ENCODE measurements at places on chromosomes 11 and 22.

DNA sequence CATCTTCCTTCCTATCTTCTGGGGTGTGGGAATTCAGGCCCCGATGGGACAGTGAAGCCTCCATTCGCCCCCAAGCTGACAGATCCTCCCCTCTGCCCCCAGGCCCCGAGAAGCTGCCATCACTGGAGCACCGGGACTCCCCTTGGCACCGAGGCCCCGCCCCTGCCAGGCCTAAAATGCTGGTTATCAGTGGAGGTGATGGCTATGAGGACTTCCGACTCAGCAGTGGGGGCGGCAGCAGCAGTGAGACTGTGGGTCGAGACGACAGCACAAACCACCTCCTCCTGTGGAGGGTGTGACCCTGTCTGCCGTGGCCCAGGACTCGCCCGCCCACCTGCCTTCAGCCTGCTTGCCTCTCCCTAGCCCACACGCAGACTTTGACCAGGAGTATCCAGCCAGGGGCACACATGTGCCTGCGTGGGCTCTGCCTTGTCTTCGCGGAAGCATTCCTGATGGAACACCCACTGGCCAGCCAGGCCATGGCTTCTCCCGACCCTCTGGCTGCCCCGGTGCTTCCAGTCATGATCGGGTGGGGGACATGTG lies 8.6 kb upstream of the RELT start:
- DNase-seq = no peak

- DNase-seq = no peak
Measured at GRCh38 chr11:7967826-7968225, 2.6 kb upstream of the NLRP10 start.

DNA sequence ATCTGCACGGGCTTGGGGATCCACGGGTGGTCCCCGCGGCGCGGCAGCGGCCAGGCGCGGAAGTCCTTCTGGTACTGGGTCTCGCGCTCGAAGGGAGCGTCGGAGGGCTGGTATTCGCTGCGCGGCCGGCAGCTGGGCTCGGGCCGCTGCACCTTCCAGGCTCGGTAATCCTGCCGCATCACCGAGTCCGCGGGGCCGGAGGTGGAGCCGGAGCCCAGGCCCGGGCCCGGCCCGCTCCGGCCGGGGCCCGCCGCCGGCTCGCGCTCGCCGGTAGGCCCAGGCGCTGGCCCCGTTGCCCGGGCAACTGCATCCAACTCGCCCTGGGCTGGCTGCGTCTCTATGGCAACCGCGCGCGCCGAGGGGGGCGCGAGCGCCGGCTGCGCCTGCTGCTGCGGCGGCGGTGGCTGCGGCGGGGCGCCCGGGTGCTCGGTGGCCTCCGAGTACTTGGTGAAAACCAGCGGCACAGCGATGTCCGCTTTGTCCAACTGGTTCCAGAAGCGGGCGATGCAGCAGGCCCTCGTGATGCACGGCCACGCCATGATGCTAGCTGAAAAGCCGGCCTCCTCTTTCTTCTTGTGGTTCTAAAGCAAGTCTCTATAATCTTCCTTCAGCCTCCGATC lies 897 bp downstream of the MAP6 start:
- DNase-seq = no peak

GRCh38 chr11:12724301-12725054 lies 50.3 kb downstream of the TEAD1 start:
- DNase-seq = no peak

- DNase-seq = no peak
Measured at GRCh38 chr22:37664249-37665101, 6.0 kb downstream of the PDXP start.

- DNase-seq = no peak
Measured at GRCh38 chr11:8011981-8012444, 24.9 kb downstream of the EIF3F start.

GRCh38 chr11:90468923-90469322 lies 246.1 kb upstream of the CHORDC1 start:
- DNase-seq = no peak

DNA sequence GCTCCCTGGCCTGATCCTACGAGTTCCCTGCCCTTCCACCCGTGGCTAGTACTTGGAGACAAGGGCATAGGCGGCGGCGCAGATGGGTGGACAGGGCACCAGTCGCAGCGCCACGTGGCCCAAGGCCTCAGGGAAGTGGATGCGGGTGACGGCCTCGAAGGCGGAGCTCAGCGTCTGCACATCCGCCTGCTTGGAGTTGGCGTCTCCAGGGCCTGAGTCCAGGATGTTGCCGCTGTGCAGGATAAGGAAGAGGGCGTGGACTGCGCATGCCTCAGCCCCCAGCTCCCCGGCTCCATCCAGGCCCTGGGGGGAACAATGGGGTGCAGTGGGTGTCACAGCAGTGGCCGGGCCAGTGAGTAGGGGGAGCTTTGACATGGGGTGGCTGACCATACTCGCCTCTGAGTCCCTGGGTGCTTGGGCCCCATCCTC lies 6.6 kb downstream of the PITPNM1 start:
- DNase-seq = no peak

DNA sequence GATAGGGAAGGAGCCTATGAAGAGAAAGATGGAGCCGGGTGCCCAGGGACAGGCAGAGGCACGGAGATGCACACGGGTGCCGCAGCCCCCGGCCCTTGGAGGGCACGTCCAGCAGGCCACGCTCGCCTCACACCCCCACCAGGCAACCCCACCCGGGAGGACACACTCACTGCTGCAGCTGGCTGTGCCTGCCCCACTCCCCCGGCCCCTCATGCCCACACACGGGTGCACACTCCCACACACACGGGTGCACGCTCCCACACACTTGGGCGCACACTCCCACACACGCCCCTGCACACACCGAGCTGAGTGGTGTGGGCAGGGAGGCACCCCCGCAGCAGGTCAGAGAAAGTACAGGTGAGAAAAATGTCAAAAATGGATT lies 1.1 kb downstream of the MOB2 start:
- DNase-seq = no peak

DNA sequence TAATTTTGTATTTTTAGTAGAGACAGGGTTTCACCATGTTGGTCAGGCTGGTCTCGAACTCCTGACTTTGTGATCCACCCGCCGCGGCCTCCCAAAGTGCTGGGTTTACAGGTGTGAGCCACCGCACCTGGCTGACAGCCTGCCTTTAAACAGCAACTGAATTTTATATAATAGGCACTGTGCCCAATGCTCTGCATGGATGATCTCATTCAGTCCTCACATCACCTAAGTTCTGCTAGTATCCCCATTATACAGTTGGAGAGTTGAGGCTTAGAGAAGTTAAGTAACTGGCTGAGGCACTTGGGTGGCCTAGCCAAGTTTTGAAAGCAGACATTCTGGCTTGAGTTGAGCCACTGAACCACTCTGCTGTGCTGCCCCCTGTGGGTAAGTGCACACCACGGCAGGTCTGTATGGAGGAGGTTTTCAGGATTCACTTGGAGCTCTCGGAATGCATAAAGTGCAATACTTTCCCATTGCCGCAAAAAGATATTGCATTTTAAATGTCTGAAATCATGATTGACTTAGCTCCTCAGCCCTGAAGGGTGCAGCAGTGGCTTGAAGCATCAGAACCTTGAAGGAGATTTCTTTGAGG lies 112.4 kb downstream of the LDLRAD3 start:
- DNase-seq = no peak

DNA sequence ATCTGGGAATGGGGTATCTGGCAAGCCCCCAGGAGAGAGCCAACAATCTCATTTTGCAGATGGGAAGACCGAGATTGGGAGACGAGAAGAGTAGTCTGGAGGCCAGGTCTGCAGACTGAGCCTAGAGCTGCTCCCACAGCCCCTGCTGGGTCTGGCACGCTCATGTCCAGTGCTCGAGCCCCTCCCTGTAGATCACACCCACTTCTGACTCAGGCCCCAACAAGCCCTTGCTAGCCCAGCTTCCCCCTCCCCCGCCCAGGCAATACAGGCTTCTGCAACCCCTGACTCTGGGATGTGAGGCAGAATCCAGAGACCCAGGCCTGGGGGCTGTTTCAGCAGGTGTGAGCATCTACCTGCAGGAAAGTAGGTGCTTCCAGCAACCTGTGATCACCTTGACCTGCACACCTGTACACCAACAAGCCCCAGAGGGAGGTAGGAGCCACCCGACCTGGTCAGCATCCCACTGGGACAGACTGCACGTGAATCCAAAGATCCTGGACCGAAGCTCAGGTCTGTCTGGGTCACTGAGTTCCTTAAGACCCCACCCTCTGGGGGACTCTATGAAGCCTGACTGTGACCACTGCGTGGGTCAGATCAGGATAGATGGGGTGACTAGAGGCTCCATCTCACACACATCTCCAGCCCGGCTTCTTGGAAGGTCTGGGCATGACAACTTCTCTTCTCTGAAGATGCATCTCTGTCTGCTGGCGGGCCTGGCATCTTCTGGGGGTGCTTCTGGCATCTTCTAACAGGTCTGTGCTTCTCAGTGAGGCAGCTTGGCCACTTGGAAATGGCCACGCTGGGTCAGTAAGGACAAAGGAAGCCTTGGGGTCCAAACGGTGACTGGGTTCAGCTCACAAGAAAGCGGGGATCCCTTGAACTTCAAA lies 29.3 kb downstream of the LINC01488 start:
- DNase-seq = no peak

- DNase-seq = no peak
Measured at GRCh38 chr11:64560941-64561340, 30.1 kb upstream of the SLC22A12 start.

- DNase-seq = no peak
Measured at GRCh38 chr11:32122200-32122599, 31.3 kb downstream of the RCN1 start.

GRCh38 chr22:37549704-37550059 lies 10.6 kb upstream of the CDC42EP1 start:
- no peak for DNase-seq

DNA sequence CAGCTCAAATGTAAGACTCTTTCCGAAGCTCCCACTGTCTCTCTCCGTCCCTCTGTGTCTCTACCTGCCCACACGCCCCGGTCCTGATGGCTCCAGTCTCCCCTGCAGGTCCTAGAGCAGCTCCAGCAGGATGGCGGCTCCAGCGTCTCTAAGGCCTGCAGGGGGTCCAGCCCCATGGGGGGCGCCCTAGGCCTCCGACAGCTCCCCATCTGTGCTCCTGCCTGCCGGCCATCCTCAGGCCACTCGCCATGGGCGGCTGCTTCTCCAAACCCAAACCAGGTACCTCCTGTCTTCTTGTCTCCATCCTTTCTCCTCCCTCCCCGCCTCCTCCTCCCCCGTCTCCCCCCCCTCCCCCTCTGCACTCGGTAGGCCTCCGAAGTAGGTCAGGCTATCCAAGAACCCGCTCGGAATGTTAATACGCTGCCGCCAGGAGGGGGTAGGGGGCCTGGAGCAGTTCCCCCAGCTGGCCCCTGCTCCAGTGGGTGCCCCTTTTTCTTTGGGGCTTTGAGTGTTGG lies 699 bp downstream of the AIFM3 start:
- no peak for DNase-seq

DNA sequence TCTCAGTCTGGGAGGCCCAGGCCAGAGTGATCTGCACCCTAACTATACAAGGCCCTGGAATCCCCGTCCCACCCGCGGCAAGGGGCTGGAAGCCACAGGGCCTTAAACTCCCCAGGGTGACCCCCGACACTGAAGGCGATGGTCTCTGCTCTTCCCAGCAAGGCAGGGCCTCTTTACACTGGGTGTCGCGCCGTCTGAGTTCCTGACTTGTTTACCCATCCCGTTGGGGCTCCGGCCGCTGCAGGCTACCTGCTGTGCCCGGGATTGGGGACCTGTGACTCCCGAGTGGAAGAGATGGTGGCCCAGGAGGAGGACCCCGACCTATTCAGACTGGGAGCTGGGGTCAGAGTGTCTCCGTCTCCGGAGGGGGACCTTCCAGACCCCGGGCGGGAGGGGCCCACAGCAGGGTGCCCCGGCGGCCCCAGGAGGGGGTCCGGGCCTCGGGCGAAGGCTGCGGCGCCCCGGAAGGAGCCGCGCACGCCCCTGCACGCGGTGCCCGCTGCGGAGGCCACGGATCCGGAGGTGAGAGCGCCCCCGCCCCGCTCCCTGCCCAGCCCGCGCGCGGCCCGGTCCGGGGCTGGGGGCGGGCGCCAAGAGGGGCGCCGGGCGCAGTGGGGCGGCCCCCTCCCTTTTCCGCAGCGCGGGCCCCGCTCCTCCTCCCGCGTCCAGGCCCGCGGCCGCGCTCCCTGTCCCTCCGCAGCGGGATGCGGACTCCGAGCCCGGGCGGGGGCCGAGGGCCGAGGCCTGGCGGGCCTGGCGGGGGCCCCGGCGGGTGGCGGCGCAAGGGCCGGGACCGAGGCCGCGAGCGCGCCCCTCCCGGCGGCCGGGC lies 560 bp upstream of the MPPED1 start:
- no peak for DNase-seq

DNA sequence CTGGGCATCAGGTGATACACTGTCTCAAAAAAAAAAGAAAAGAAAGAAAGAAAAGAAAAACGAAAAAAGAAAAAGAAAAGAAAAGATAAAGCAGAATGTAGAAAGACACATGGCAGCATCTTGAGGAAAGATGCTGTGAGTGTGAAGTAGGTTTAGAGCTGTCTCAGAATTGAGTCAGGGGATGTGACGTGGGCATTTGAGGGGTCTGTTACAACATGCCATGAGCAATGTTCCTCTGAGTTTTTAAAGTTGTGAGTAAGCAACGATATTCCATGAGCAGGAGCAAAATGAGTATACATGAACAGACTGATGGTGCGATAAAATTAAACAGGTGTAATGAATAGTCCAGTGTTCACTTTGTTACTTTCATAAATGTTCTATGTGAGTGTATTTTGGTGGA lies 11.3 kb upstream of the QSER1 start:
- no peak for DNase-seq

DNA sequence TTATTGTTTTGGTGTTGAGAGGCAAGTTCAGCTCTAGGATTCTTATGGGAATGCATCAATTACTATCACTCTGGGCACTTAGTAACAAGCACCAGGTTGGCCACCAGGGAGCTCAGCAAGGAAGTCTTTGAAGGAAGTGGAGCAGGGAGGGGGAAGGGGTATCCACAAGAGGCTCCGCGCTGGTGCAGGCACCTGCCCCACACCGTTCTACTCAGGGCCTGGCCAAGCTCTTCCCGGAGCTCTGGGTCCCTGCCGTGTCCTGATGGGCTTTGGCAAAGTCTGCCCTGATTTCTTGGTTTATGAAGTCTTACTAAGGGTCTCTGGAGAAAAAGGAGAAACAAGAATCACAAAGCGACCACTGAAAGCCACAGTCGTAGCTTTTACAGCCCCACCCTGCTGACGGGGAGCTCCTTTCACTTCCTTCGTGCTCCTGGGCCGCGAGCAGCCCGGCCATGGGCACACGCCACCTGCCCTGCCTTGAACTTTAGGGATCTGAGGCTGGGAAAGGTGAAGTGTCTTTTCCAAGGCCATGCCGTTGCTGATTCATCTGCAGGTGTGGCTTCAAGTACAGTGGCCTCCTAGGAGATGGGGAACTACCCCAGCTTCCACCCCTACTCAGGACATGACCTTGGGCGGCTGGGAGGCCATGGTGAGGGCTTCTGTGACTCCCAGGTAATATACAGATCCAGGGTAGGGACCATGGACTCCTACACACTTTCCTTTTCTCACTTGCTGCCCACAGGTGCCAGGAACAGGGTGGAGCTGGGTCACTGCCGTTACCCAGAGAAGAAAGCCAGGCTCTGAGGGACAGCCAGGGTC lies 15.9 kb upstream of the LRRC32 start:
- DNase-seq = no peak

- no peak for DNase-seq
Measured at GRCh38 chr11:126354631-126355323, 709 bp upstream of the ST3GAL4 start.
